H1 (cell line): ENCODE measurements at places on chromosomes 12 and 14.

- DNase-seq = no peak
These were observed 28.4 kb downstream of the SLC6A12 start for GRCh38 chr12:185576-185955.

DNA sequence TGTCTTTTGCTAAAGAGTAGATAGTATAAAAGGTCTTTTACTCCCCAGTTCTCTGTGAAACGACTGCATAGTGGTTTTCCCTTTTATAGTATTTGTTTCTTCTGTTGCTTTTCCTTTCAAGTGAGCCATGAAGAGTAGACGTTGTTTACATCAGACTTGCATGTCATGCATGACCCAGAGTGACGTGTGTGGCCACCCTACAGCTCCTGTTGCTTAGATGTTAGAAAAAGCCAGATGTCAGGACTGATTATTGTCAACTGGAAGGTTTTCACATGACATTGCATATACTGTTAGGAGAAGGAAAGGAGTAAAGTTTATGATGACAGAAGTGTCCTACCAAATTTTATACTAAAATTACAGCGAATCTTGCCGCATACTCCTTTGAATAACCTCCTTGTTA lies 1.3 kb upstream of the RD3L start:
- no peak for DNase-seq

GRCh38 chr12:80032946-80033345 lies 66.4 kb upstream of the OTOGL start:
- DNase-seq = no peak

DNA sequence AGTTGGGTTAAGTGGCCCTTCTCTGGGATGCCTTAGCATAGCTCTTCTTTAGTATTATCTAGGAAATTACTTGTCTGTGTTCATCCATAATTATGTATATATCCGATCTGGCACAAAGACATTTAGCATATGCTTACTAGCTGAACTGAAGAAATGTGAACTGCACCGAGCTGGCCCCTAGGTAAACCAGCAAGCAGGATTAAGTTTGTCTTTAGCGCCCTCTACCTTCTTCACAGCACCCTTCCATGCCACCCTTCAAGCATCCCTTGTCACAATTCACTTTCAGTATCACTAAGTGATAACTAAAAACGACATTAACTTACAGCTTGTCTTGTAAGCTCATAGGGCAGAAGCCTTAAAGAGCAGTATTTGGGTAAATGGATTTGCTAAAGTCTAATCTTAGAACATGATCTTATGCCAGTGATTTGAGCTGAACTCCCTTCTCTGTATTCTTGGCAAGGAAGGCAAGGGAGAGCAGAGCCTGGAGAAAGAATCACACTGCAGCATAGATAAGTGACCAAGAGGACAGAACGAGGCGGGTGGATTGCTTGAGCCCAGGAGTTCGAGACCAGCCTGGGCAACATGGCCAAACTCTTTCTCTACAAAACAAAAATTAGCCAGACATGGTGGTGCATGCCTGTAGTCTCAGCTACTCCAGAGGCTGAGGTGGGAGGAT lies 2.6 kb upstream of the HAL start:
- no peak for DNase-seq

- no peak for DNase-seq
These were observed 458.8 kb upstream of the NOVA1 start for GRCh38 chr14:27056586-27056985.

- no peak for DNase-seq
These were observed 44.4 kb downstream of the ANO6 start for GRCh38 chr12:45260104-45260815.

DNA sequence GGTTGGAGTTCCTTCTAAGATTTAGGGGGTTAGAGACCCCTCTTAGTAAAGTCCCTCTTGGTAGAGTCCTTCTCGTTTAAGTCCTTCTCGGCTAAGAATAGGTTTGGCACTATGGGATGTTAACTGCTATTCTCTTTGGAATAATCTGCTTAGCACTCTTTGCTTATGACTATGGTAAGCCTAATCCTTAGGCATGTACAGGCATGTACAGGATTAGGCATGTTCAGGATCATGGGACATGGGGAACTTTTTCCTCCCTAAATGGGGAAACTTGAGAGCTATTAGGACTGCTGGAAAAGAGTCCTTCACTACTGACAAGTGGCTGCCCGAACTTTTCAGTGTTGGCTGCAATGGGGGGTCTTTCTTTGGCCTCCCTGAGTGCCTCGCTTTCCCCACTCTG lies 193.3 kb downstream of the TMEM117 start:
- DNase-seq = no peak

GRCh38 chr14:47678993-47679392 lies 3.6 kb upstream of the MDGA2 start:
- no peak for DNase-seq

GRCh38 chr14:77290705-77291104 lies 19.7 kb upstream of the NGB start:
- no peak for DNase-seq

- DNase-seq = no peak
These were observed 984.8 kb downstream of the TMEM121 start for GRCh38 chr14:106511006-106511799.

DNA sequence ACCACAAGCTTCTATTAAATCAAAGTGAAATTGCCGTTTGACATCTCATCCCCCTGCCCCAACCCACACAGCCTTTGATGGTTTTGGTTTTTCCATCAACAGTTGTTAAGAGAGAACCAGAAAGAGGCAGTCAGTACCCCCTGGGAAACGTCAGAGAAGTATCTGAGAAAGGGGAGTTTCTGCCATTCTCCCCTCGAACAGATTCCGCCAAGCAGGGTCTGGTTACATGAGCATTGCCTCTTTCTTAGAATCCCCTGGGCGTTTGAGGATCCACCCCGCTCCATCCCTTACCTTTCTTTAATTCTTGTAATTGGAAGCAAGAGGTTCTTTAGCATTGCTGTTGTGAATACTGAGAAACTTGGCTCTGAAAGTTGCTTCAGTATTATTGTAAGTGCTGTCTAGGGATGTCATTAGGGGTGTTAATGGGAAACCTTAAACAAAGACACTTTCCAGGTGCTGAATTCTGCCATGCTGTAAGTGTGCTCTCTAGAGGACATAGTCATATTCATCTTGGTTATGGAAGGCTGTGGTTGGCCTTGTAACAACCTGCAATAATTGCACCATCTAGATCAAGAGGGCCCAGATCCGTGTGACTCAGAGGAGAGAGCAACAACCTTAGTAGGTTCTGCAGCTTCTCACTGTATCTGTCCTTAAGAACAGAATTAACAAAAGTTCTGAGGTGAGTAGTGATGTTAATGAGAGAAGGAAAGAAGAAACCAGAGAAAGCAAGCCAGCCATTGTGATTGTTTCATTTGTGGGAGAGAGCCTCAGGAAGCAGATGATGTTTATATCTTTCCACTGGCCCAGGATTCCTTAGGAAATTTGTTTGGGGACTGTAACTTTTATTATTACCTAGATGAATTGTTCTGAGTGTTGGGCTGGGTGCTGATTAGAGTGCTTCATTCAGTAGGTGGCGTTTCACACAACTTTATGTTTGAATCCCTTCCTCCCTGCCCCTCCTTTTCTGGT lies 9.0 kb downstream of the TMBIM6 start:
- no peak for DNase-seq

GRCh38 chr12:124592050-124592449 lies 24.6 kb upstream of the NCOR2 start:
- DNase-seq = no peak

- no peak for DNase-seq
These were observed 112.2 kb upstream of the FKBP4 start for GRCh38 chr12:2682296-2683251.

- no peak for DNase-seq
These were observed 76.8 kb downstream of the COX16 start for GRCh38 chr14:70282666-70283065.

GRCh38 chr12:51055060-51055459 lies 6.9 kb downstream of the LETMD1 start:
- DNase-seq = no peak

DNA sequence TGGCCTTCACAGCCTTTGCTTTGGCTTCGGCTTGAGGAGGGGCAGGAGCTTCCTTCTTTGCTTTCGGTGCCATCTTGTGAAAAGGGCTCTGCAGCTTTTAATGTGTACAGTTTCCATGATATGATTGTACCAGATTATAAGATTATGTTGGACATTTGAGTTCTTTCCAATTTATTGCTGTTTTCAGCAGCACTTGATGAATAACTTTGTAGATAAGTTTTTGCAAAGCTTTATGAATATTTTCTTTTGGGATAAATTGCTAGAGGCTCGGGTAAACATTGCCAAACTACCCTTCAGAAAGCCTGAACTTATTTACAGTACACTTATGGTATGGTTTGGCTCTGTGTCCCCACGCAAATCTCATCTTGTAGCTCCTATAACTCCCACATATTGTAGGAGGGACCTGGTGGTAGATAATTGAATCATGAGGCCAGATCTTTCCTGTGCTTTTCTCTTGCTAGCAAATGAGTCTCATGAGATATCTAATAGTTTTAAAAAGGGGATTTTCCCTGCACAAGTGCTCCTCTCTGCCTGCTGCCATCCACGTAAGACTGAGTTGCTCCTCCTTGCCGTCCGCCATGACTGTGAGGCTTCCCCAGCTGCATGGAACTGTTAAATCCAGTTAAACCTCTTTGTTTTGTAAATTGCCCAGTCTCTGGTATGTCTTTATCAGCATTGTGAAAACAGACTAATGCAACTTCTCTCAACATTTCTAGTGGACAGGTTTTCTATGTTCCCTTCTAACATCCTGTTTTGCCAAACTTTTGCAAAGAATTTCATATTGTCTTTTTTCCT lies 70.4 kb downstream of the RCOR1 start:
- DNase-seq = no peak

- no peak for DNase-seq
These were observed 55.1 kb downstream of the TTLL5 start for GRCh38 chr14:75715926-75716780.

- no peak for DNase-seq
These were observed 1.3 kb downstream of the GLI1 start for GRCh38 chr12:57460841-57461275.

- DNase-seq = no peak
These were observed 5.4 kb downstream of the PSMD9 start for GRCh38 chr12:121893961-121894460.

- no peak for DNase-seq
These were observed 1.7 kb upstream of the SCNN1A start for GRCh38 chr12:6376870-6377666.

DNA sequence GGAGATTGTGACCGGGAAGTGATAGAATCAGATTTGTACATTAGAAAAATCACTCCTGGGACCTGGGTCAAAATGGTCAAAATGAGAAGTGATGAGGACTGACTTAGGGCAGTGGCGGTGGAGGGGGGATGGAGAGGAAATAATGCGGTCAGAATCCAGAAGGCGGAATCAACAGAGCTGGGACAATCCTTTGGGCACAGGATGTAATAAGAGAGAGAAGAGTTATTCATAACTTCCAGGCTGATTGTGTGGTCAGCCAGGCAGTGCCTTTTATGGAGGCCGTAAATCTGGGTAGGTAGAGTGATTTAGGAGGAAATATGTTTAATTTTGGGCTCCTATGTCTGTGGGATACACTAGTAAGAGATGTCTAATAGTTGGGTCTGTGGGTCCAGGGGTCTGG lies 21.6 kb downstream of the FBXL14 start:
- no peak for DNase-seq

- no peak for DNase-seq
These were observed 1.2 kb downstream of the MMP17 start for GRCh38 chr12:131829356-131829747.

GRCh38 chr14:72366619-72367018 lies 434.4 kb downstream of the RGS6 start:
- DNase-seq = no peak

GRCh38 chr14:104220215-104221070 lies 82.1 kb downstream of the KIF26A start:
- no peak for DNase-seq

DNA sequence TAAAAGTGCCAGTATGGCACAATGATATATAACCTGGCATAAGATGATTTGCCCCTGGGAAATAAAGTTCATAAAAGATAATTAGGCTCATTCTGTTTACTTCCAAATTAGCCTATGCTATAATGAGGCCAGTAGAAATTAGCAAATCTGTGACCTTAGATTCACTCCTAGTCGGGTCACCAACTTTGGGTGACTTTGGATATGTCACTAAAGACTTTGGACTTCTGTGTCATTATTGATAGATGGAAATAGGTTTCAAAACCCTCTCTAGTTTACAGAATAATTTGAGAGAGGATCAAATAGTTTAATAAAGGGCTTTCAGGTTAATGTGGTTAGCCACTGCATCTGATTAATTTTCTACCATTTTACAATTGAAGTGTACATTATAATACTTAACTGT lies 1869.3 kb upstream of the FLRT2 start:
- DNase-seq = no peak

DNA sequence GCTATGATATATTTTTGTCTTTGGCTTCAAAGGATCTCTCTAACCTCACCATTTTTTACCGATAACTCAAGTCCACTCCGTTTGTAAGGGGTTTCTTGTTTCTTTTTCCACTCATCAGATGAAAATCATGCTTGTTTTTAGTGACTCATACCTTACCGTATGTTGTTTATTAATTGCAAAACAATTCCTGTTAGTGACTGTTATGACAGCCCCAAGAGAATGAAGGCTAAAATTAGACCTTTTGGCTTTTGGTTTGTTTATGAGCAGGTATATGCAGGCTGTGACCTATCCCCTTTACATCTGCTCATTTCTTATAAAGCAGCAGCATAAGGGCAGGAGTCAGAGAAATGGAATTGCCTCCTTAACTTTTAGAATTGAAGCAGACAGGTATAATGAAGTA lies 319.8 kb downstream of the CEP128 start:
- no peak for DNase-seq

- DNase-seq = no peak
These were observed 51.0 kb upstream of the SRSF5 start for GRCh38 chr14:69715725-69716477.

DNA sequence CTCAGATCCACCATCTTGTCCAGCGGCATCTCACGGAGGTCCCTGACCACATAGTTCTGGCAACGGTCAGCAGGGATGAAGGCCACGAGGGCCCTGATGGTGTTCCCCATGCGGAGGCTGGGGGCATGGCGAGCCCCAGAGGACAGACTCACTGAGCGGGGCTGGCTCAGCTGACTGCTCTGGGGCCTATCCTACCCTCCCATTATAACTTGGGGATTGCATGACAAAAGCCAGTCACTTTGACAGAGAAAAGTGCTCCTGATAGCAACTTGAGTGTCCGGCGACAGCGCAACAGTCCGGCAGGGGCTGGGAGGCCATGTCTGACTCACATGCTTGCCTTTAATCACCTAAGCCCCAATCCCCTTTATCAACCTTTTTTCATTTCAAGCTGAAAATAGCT lies at the start of gene LRRC10:
LRRC10 (minus strand) TSS at position 179 of the 400 bp plus-strand sequence; CDS start at position 110, 69 bp downstream.
- no peak for DNase-seq

- DNase-seq = no peak
These were observed 52.5 kb upstream of the DDX11 start for GRCh38 chr12:31021181-31021580.

DNA sequence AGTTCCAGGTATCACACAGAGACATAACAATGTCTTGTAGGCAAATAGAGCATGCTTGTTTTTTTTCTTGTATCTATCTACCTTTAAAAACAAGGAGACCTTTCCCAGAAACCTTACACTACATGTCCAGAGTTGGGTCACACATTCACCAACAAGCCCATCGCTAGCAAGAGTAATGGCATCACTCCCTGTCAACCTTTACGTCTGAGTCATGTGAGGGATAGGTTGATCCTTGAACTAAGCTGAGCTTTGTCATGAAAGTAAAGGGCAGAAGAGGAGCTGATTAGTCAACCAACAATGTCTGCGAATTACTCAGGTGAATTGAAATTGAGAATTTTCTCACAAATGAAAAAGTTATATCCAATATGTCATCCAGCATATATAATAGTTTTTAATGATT lies 219.4 kb downstream of the CNTN1 start:
- DNase-seq = no peak

GRCh38 chr12:122356192-122356635 lies 66.3 kb downstream of the CLIP1 start:
- no peak for DNase-seq
